ENCODE measurements at places on chromosomes 13 and 19.

- no peak for DNase-seq
Observed at GRCh38 chr13:22235285-22235949, 564.5 kb downstream of the FGF9 start.

DNA sequence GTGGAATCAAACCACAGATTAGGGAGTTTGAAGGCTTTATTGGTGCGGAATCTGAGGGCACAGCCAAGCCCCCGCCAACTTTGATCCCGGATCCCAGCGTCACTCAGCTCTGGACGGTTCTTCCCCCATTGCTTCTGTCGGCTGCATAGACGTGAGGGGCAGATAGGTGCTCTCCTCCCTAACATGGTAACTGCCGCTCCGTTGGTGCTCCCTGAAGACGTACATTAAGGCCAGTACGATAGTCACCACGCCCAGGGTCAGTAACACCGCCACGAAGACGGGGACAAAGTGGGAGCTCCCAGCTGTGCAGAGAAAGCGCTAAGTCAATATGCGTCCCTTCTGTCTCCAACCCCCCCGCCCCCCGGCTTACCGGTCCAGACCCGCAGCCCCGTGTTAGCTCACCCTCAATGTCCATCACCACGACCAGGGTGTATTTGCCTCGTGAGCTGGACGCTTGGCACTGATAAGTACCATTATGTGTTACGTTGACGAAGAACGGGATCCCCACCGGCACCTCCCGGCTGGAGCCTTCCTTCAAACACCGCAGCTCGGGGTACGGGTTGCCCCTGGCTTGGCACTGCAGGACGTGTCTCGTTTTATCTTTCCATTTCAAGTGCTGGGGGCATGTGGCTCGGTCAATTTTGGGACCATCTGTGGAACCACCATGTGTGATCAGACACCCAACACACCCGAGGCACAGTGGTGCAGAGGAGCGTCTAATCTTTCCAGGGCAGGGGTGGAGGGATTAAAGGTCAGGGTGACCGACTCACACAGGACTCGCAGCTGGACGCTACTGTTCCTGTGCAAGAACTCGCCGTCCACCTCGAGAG is 644 bp upstream of the RAVER1 start:
- no peak for DNase-seq

DNA sequence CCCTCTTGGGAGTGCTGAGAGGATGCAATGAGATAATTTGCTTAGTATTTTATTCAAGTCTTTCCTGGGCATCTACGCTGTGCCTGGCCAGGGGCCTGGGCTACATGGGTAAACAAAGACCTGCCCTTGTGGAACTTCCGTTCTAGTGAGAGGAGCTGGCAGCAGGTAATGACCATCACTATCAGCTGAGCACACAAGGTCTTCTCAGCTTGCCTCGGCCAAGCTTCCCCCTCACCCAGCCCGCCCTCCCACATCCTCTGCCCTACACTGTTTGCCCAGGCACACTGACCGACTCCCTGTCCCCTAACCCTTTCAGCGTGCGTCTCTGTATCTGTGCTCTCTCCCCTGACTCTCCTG is 8.6 kb upstream of the FKRP start:
- no peak for DNase-seq

DNA sequence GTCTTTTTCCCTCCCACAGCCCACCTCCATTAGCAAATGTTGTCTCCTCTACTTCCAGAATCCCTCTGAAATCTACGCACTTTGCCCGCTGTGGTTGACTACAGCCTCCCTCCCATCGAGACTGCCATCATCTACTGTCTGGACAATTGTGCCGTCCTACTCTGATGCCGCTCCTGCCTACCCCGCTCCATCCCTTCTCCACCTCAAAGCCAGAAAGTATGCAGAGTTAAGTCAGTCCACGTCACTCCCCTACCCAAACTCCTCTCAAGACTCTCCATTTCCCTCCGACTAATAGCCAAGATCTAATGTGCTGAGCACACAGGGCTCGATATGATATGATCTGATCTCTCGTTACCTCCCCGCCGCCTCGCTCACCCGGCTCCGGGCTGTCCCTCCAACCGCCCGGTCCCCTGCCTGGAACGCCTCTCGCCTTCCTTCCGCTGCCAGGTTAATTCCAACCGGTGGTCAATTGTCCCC is 556 bp downstream of the CACTIN start:
- DNase-seq, result peak; percentile 29

DNA sequence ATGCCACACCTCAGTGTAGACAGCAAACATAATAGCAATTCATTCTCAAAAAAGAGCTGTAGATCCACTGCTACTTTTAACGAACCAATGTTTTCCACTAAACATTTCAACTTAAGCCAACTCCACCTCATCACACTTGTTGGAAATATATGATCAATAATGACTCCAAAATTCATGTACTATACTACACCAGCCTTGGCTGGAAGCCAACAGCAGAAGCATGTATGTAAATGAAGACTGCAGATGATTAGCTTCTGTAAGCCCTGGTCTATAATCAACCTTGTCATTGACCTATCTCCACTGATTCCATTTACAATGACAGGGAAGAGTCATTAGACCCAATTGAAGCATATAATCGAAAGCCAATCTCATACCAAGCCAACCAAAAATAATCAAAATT is 71.7 kb downstream of the STK24 start:
- DNase-seq, result peak; percentile 41

- DNase-seq, result no peak
Observed at GRCh38 chr13:34103854-34104253, 285.9 kb downstream of the RFC3 start.

DNA sequence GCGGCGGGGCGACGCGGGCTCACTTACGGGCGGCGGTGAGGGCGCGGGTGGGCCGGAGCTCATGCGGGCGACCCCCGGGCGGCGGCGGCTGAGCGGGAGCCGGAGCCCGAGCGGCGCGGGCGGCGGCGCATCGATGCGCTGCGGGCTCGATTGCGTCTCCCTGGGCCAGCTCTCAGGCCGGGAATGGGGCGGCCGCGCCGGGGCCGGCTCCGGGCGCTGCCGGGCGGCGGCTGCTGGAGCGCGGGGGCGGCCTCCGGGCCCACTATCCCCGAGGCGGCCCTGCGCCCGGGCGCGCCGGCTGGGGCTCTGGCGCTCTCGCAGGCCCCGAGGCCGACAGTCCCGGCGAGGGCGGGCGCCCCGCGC is 1.4 kb upstream of the TSHZ3 start:
- DNase-seq, result no peak

DNA sequence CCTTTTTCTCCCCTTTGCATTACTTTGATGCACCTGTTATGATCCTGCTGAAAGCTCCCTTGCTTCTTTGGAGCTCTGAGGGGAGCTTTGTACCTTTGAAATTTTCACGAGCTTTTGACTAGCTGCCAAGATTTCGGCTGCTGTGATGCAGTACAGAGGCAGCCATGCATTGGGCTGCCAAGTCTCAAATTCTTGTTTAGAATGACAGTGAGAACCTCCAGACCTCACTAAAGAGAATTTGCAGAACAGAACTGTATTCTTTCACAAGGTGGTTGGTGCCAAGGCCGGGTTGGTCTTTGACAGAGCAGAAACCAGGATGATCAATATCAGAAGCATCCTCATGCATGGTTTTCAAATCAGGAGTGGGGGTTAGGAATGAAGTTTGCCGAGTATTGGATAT is 414.8 kb downstream of the GPC5 start:
- no peak for DNase-seq

All from NAMALWA (cell line).